ENCODE measurements at places on chromosomes 4 and X.

GRCh38 chrX:114841051-114841450 lies 176.4 kb downstream of the IL13RA2 start:
- peak; percentile 0 for DNase-seq

DNA sequence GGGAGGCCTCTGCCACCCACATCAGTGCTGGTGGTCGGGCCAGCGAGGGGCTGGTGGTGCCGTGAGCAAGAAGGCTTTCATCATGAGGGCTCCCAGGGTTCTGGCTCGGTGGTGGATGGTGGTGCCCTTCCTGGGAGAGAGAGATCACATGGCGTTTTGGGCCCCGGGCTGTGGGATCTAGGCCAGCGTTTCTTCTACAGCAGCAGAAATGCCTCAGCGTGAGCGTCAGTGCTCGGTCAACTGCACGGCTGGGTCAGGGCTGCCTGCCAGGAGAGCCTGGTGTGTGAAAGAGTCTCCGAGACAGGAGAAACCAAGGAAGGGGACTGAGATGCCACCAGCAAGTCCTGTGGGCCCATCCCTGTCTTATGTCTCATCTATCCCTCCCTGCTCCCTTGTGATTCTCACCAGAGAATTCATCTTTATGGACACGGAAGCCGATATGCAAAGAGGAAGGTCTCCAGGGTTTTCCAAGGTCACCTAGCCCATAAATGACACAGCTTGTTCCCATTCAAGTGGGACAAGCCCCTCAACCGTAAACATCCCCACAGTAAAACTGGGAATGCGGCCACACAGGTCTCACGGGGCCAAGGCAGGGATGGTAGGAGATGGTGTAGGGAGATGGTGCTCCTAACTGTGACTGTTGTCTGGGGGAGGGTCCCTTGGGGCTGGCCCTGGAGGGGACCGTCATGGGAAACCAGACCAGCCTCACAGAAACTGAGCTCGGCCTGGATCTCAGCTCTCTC lies 99.2 kb downstream of the SORCS2 start:
- no peak for DNase-seq

- no peak for DNase-seq
These were observed 7.0 kb downstream of the AMMECR1 start for GRCh38 chrX:110310896-110311295.

GRCh38 chrX:7088968-7089615 lies 58.4 kb upstream of the STS start:
- no peak for DNase-seq

DNA sequence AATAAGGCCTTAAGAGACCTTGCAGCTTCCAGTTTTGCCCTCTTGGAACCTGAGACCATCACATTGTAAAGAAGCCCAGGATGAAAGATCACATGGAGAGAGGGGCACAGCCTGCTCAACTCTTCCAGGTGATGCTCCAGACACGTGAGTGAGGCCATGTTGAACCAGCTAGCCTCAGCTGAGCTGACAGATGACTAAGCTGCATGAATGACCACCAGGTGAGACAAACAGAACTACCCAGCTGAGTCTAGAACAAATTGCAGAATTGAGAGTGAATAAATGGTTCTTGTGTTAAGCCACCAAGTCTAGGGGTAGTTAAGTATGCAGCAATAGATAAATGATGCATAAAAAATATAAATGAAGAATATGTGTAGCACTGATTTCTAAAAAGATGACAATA lies 16.8 kb upstream of the GPR82 start:
- DNase-seq: no peak

DNA sequence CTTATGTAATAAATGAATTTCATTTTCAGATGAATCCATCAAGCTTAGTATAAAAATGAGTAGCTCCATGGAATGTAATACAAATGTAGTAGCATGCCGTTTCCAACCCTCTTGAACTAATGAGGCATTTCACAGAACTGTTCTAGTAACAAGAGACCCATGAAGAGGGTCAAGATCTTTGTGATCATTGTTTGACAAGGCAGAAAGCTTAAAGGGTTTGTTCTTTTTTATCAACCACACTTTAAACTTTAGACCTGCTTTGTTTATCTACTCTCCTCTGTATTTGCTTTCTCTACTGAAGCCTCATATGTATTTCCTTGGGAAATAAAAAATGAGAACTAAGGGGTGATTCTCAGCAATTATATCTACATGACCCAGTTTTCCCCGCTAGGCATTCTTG lies 513.9 kb downstream of the ARAP2 start:
- no peak for DNase-seq
